ENCODE measurements at places on chromosomes 12 and 14.

DNA sequence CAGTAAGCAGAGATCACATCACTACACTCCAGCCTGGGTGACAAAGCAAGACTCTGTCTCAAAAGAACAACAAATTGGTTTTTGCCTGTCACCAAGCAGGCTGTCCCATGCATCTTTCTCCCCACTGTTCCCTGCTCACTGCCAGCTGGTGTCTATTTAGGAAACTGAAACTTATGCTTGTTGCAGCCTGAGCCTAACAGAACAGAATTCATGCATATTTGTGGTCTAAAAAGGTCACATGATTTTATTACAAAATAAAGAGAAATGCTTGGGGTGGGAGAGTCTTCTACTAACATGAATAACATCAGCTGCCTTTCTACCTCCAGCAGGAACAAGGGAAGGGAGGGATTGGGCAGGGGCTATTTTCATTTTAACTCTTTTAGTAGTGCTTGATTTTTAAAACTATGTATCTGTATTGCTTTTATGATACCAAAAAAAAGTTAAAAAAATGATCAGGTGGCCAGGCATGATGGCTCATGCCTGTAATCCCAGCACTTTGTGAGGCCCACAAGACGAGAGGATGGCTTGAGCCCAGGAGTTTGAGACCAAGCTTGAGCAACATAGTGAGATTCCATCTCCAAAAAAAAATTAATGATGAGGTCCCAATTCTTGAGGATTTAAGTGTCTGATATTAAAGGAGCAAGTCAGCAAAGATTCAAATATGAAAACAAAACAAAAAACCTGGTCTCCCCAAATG is 923 bp downstream of the STAT2 start:
- no peak for DNase-seq

GRCh38 chr12:5295996-5296395 is 135.9 kb upstream of the NTF3 start:
- no peak for DNase-seq

DNA sequence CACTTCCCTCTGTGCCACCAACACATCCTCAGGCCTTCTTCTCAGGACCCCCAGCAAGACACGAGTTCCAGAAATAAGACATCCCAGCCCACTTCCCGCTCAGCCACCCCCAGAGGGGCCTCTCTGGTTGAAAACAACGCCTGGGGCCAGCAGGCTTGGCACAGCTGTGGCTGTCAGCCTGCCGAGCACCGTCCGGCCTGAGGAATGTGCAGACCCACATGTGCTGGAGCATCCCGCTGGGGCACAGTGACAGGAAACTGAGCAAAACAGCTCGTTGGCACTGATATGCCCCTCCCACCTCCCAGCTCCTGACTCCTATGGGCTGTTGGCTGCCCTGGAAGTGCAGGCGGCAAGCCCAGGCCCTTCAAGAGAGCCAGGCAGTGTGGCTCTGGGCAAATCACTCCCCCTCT is 1.4 kb downstream of the SYNE3 start:
- no peak for DNase-seq

- no peak for DNase-seq
Measured at GRCh38 chr12:22765421-22766130, 140.6 kb downstream of the ETNK1 start.

GRCh38 chr12:57044889-57045288 is 5.0 kb downstream of the MYO1A start:
- DNase-seq, result no peak

DNA sequence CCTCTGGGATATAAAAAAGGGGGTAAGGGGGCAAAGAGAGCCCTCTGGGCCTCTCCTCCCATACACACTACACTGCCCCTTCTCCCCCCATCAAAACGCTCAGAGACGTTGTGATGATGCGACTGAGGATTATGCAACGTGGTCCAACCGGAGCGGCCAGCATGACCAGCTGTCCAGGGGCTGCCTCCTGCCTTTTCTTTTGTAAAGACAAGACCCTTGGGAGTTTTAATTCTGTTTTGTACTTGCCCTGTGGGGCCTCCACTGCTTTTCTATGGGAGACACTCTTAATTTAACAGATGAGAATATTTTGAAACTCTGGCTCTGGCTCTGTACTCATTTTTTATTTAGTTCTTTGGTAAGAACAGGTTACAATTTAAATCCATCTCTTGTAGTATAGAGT is 7.2 kb downstream of the MBD6 start:
- DNase-seq, result no peak

GRCh38 chr12:18658179-18658578 is 79.6 kb downstream of the PLCZ1 start:
- DNase-seq, result no peak

DNA sequence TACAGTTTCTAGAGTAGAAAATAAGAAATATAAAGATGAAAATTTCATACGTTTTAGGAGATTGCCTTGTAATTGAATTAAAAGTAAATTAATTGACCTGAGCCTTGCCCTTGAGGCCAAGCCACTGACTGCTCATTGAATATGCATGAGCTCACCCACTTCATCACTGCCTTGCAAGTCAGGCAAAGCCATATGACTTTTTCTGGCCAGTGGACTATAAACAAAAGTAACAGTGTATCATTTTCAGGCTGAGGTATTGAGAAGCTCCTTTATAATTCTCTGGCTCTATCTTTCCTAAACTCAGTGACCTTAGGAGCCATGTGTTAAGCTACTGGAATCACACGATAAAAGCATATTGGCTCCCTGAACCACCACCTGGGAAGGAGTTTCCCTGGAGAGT is 369.3 kb downstream of the NUAK1 start:
- DNase-seq, result no peak

GRCh38 chr14:100586153-100586402 is 1.1 kb downstream of the BEGAIN start:
- DNase-seq, result no peak

- peak; percentile 44 for DNase-seq
Measured at GRCh38 chr12:54993181-54993835, 8.7 kb upstream of the TESPA1 start.

Measured in effector CD8-positive, alpha-beta T cell (primary cell).